ENCODE measurements at places on chromosomes 7 and 10.

DNA sequence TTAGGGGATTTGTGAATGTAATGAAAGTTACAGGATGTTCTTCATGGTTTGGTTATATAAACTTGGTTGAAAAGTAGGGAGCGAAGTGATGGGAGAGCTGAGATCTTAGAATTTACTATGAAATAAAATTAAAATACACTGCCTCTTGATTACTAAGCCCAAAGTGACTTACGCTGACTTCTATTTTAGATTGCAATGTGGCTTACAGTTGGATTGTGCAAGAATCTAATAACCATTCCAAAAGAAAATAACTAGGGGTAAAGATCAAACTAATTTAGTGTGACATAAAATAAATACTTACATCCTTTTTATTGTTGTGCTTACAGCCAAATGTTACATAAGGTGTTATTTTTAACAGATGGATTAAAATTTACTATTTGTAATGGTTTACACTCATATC, 15.3 kb downstream of the WNT16 start:
- no peak for DNase-seq

DNA sequence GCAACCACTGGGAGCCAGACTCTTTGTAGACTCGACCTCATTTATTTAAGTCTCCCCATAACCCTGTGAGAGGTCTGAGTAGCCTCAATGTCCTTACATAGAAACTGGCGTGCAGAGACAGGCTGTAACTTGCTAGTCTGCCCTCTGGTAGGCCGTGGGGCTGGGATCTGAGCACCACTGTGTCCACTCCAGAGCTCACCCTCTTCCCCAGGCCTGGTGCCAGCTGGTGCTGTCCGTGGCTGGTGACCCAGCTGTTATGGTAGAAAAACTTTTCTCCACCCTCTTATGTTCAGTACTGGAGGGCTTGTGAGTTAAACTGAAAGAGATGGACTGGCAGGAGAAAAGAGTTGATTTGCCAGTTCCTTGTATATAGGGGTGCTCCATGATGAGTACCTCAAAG, 41.9 kb downstream of the ADAMTS14 start:
- DNase-seq, result no peak

GRCh38 chr7:3696113-3696512, 395.1 kb downstream of the SDK1 start:
- no peak for DNase-seq

- no peak for DNase-seq
Measured at GRCh38 chr10:15844517-15844916, 15.8 kb downstream of the MINDY3 start.

DNA sequence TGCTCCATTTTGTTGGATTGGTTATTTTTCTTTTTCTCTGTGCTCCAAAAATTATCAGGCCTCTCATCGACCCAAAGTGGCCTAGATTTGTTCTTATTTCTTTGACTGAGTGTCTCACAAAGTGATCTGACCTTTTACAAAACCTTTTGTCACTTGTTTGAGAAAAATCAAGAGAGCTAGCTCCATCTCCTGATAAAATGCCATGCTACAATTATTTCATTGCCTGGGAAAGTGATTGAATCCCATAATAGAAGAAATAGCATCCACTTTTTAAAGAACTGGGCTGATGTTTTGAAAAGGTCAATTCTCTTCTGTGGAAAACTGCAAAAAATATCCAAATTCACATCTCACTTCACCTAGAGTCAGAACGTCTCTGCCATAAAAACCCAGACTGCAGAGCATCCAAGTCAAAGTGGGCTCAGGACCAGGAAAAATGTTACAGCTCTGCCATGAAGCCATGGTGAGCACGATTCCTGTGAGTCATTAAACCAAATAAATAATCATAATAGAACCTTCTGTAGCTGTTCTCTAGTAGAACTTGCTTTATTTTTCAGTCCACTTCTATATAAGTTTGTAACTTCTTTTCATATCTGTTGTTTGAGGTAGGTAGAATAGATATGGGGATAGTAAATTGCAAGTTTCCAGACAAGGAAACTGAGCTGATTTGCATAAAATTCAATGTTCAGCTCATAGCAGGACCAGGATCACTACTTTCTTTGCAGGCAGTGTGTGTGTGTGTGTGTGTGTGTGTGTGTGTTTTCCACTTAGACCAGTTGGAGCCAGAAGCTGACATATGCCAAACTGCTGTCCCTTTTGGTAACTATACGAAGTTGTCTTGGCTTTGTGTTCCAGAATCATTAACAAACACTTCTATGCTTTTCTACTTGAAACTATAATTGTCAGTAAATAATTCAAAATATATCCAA, 632.5 kb upstream of the ANKRD30A start:
- no peak for DNase-seq
